ENCODE measurements at places on chromosomes 2 and 18. TPM values are rescaled to one million over a fixed set of nuclear protein-coding genes. Genes with fewer than 3 reads are reported as not detected.
A peak's percentile ranks its signal among the peaks of the same experiment; 100 is the strongest.

DNA sequence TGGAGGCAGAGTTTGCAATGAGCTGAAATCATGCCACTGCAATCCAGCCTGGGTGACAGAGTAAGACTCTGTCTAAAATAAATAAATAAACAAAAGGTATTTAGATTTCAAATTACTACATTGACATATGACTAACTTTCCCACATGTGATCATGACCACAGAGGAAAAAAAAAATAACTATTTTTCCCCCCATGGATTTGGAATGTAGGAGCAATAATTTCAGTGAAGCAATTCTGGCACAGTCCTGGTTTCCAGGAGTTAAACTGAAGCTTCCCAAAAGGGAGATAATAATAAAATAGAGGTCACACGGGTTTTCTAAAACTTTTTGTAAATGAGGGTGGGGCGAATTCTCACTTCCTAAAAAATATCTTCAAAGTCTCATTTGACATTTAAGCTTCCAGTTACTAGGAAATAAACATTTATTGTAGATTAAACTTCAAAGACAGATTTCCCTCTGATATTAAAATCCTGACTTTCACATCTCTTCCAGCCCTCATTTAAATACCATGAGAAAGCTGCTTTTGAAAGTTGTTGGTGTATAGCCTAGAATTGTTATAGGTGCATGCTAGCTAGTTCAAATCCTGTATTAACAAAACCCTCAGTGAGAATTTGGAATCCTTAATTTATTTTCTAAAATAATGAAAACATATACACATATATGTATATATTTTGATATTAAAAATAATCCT is 20.7 kb downstream of the SLC19A3 start:
- no peak overlapping the region for H3K4me3 ChIP-seq
- H3K27ac ChIP-seq, result no peak overlapping the region
- H3K4me1 ChIP-seq, result no peaks in the 10 kb centered on the region
- no peak for DNase-seq

- H3K36me3 ChIP-seq, result no peaks in the 10 kb centered on the region
- H3K27ac ChIP-seq, result peak overlapping the region; percentile 94
- no peaks in the 10 kb centered on the region for H3K27me3 ChIP-seq
- peaks cover 52% of the 10 kb centered on the region for H3K4me1 ChIP-seq
- no peak overlapping the region for H3K4me3 ChIP-seq
These were observed 22.0 kb downstream of the RHOB start for GRCh38 chr2:20468549-20469500.

The CRYGD gene
- total RNA-seq, result not detected

The SKOR2 gene
- 1.4 TPM for total RNA-seq

Data from neural crest cell (in vitro differentiated cells).